Cerebellar nuclear complex (tissue), 1 donor: ENCODE measurements at places on chromosomes 1 and 21.

DNA sequence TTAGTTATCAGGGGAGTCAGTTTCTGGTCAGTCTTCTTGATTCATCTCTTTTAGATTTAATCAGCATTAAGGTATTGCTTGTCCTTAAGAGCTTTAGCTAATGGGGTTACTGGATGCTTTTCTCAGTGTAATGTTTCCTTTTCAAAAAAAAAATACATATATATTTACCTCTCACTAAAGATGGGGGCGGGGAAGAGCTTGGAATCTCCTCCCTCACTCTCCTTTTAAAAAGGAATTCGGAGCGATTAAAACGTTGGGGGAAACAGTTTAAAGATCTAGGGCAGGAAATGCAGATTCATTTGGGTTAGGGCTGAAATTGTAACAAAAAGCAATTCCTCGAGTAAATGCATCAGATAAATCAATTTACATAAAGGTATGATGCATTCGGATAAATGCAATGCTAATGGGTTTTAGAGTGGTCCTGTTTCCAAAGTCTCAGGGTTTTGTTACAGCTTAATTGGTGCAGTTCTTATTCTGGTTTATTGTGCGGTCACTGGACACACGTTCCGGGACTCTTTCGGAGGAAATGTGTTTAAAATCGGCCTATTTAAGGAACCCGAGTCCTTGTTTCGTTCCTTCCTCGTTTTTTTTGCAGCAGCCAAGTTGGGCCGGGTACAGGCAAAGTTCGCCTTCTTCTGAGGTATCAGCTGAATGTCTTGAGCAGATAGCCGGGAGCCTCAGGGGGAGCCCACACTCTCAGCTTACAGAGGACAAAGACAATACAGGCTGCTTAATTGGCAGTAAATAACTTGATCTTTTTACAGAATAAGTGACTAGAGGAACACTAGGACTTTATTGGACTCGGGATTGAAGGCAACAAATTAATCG is 1.6 kb downstream of the LMO4 start:
- no peak for DNase-seq

- DNase-seq, result no peak
These were observed 295.4 kb upstream of the ESRRG start for GRCh38 chr1:217018648-217019047.

DNA sequence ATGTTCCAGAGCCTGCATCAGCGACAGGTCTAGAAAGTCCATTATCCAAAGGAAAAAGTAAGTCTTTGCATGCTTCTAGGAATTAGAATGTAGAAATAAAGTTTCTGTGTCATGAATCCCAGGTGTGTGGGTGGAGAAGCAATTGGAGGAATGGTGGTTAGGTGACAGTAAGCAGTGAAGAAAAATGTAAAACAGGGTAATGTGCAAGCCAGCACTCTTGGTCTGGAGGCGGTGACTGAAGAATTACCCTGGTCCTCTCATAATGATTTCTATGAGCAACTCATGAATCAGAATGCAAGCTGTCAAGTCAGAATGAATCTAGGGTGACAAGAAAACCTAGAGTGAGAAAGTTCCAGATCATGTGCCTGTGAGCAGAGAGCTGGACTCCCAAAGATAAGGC is 33.6 kb downstream of the PLPPR4 start:
- no peak for DNase-seq

- no peak for DNase-seq
These were observed 82.1 kb downstream of the CCDC18 start for GRCh38 chr1:93262645-93263044.

GRCh38 chr1:225460021-225460736 is 32.3 kb upstream of the LBR start:
- DNase-seq, result no peak

DNA sequence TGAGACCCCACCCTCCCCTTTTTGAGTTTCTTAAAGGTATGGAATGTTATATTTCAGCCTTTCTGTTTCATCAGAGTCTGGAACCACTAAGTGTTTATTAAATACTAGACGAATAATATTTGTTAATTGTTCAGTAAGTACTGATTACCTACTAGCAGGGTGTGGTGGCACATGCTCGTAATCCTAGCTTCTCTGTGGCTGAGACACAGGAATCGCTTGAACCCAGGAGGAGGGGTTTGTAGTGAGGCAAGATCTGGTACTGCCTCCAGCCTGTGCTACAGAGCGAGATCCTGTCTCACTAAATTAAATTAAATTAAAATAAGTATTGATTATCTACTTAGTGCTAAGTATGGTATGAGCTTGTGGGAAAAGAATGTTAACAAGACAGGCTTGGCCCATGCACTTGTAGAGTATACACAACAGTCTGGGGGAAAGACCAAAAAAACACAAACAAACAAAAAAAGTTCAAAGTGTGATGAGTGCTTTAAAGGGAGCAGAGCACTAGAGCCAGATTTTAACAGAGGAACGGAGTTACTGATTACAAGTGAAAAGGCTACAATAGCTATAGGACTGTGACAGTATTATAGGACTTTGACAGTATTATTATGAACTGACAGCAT is 2.4 kb downstream of the CEPT1 start:
- DNase-seq, result no peak

GRCh38 chr1:246161626-246162025 is 345.5 kb downstream of the SMYD3 start:
- no peak for DNase-seq

DNA sequence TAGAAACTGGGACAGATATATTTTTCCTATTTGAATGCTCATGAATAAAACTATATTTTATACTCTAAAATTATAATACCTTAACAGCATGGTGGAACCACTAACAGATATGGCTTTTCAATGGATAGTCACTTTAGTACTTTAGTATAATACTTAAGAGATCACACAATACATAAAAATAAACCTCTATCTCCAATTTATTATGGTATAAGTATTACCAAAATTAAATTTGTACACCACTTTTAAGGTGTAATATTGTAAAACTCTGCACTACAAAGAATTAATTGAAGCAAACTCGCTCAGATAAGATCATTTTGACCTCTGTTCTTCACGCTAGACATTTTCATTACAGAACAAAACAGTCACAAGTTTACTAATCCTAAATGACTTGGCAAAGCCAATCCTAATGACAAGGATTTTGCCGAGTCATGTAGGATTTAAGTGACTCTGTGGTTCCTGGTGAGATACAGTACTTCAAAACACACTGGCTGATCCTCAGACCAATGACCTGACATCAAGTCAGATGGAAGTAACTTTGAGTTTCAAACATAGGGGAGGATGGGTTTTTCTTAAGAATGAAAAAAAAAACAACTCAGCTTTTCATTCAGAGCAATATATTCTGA is 200.6 kb downstream of the SMYD3 start:
- no peak for DNase-seq

GRCh38 chr1:226370144-226370923 is 37.6 kb downstream of the PARP1 start:
- DNase-seq, result no peak

GRCh38 chr1:45014321-45015028 is 2.4 kb downstream of the UROD start:
- peak; percentile 83 for DNase-seq

GRCh38 chr1:7755448-7755847 is 15.6 kb upstream of the VAMP3 start:
- DNase-seq, result no peak

DNA sequence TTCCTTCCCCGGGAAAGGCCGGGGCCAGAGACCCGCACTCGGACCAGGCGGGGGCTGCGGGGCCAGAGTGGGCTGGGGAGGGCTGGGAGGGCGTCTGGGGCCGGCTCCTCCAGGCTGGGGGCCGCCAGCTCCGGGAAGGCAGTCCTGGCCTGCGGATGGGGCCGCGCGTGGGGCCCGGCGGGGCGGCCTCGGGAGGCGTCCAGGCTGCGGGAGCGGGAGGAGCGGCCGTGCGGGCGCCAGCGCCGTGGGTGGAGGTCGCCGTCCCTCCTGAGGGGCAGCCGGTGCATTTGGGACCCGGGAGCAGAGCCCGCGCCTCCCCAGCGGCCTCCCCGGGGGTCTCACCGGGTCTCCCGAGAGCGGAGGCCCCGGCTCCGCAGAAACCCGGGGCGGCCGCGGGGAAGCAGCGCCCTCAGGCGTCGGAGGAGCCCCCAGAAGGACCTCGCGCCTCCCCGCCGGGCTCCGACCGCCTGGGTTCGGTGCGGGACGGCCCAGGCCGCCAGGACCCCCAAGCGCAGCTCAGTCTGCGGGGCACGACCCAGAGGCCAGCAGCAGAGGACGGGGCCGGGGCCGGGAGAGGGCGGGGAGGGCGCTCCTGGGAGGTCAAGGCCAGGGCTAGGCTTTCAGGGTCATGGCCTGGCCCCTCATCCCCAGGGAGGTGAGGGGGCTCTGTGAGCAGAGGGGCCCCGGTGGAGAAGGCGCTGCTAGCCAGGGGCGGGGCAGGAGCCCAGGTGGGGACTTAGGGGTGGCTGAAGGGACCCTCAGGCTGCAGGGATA is 7.2 kb upstream of the SLX9 start:
- DNase-seq, result no peak

GRCh38 chr21:35727830-35728229 is 332.5 kb downstream of the SETD4 start:
- no peak for DNase-seq

- DNase-seq, result no peak
These were observed 122.8 kb downstream of the ACTL8 start for GRCh38 chr1:17877896-17878295.

GRCh38 chr1:3996846-3997705 is 97.0 kb upstream of the C1orf174 start:
- no peak for DNase-seq

- no peak for DNase-seq
These were observed 790 bp downstream of the RPS8 start for GRCh38 chr1:44775930-44776729.

DNA sequence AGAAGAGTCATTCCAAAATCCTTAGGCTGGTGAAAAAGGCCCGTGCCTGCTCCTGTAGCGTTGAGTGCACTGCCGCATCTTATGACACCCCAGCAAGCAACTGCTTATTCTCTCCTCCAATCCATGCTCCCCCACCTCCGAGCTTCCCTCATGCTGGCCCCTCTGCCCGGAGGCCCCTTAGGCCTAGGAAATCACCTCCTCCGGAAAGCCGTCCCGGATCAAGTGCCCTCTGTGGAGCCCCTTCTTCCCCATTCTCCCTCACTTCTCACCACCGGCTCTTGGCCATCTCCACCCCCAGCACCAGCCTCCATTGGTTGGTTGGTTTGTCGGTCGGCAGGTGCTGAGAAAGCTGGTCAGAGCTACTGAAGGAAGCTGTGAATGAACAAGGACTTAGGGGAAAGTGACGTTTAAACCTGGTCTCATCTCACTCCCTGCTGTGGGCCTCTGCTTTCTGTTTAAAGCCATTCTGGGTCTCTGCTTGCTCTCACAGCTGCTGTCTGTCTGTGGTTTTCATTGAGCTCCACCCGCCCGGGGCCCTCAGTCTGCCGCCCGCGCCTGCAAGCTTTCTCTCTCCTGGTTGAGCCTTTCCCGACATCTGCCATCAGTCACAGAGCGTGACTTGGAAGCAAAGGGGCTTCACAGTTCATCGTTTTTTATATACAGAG is 122.2 kb downstream of the KCNN3 start:
- no peak for DNase-seq

- no peak for DNase-seq
These were observed 380.5 kb upstream of the BRINP3 start for GRCh38 chr1:190858140-190858539.

- DNase-seq, result no peak
These were observed 364.8 kb upstream of the SGIP1 start for GRCh38 chr1:66168948-66169671.

- no peak for DNase-seq
These were observed 3.6 kb downstream of the WDTC1 start for GRCh38 chr1:27238032-27238431.

- no peak for DNase-seq
These were observed 494 bp downstream of the UBE2J2 start for GRCh38 chr1:1273209-1273511.

GRCh38 chr1:203318229-203318517 is 12.9 kb downstream of the BTG2 start:
- no peak for DNase-seq

- no peak for DNase-seq
These were observed 19.5 kb downstream of the KIF17 start for GRCh38 chr1:20698195-20698910.

DNA sequence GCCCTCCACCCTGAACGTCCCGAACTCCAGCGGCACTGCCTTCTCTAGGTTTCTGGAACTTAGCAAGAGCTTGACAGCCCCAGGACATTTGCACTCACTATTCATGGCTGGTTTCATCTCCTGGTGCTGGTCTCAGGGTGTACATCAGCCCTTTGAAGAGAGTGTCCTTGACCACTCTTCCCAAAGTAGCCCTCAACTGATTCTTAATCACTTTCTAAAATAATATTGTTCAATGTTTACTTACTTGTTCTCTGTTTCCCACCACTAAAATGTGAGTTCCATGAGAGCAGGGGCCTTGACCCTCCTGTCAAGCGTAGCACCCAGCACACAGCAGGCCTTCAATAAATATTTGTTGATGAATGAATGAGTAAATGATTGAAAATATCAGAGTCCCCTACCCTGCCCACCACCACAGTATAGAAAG is 262.5 kb downstream of the RHOU start:
- DNase-seq, result no peak

- no peak for DNase-seq
These were observed 103.2 kb upstream of the KRTAP19-8 start for GRCh38 chr21:31141389-31142000.

- DNase-seq, result no peak
These were observed 1.6 kb upstream of the MARK1 start for GRCh38 chr1:220526294-220526693.

DNA sequence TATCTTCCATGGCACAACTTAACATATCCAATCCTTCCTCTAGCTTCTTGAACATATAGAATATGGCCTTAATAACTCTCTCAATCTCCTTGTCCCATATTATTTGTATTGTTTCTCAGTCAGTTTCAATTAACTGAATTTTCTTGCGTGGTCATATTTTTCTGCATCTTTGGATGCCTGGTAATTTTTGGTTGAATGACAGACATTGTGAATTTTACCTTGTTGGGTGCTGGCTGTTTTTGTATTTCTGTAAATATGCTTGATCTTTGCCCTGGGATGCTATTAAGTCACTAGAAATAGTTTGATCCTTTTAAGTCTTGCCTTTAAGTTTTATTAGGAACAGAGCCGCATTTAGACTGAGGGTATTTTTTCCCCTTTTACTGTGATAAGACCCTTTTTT is 5.9 kb downstream of the SAMD13 start:
- DNase-seq, result no peak

DNA sequence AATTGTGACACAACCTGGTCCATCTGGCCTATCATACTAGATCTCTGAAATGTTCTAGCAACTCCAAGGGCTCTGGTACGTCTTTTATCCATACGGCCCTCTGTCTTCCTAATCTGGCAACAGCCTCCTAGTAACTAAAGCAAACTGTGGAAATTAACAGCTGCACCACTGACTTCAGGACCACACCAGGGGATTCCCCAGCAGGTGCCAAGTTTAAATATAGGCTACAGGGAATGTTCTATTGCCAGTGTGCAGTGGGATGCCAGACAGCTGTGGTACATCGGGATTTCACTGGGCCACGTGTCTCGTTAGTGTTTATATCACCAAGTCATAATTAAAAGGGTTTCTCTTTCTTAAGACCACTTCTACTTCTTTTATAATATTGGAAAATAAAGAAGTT is 94.3 kb downstream of the RGS2 start:
- DNase-seq, result no peak

GRCh38 chr1:151164732-151165280 is 896 bp downstream of the LYSMD1 start:
- DNase-seq, result no peak

GRCh38 chr1:223180731-223181321 is 37.8 kb upstream of the TLR5 start:
- no peak for DNase-seq
